ENCODE measurements at places on chromosomes 2 and 18. TPM values are rescaled to one million over a fixed set of nuclear protein-coding genes. Genes with fewer than 3 reads are reported as not detected.

GRCh38 chr2:94956797-94957391 is 68.6 kb upstream of the MAL start:
- no peak for DNase-seq

DNA sequence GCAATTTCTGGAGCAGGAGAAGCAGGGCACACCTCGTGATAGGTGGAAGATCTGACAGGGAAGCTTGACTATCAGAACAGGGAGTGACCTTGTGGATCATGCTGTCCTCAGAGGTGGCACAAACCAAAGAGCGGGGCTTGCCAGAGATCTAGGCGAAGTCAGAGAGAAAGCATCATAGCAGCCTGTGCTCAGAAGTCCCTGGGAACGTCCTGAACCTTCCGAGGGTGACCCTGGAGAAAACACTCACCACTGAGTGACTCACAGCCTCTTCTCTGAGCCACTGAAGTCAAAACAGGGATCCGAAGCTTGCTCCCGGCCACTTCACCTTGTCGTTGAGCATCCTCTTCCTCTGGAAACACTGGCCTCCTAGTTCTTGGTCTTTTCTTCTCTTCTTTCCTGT is 56.7 kb downstream of the IL1R2 start:
- no peak for DNase-seq

- no peak for DNase-seq
Observed at GRCh38 chr2:127591221-127591923, 54.6 kb upstream of the GPR17 start.

GRCh38 chr2:37816036-37816435 is 109.1 kb upstream of the RMDN2 start:
- DNase-seq = no peak

The MARCHF4 gene
- not detected for total RNA-seq

Measured in esophagus muscularis mucosa (tissue), 4 donors.